AG04450 (cell line): ENCODE measurements at places on chromosomes 4 and X. TPM values are rescaled to one million over a fixed set of nuclear protein-coding genes. Genes with fewer than 3 reads are reported as not detected.

GRCh38 chrX:154457491-154458115 is 478 bp upstream of the PLXNA3 start:
- no peak for DNase-seq

DNA sequence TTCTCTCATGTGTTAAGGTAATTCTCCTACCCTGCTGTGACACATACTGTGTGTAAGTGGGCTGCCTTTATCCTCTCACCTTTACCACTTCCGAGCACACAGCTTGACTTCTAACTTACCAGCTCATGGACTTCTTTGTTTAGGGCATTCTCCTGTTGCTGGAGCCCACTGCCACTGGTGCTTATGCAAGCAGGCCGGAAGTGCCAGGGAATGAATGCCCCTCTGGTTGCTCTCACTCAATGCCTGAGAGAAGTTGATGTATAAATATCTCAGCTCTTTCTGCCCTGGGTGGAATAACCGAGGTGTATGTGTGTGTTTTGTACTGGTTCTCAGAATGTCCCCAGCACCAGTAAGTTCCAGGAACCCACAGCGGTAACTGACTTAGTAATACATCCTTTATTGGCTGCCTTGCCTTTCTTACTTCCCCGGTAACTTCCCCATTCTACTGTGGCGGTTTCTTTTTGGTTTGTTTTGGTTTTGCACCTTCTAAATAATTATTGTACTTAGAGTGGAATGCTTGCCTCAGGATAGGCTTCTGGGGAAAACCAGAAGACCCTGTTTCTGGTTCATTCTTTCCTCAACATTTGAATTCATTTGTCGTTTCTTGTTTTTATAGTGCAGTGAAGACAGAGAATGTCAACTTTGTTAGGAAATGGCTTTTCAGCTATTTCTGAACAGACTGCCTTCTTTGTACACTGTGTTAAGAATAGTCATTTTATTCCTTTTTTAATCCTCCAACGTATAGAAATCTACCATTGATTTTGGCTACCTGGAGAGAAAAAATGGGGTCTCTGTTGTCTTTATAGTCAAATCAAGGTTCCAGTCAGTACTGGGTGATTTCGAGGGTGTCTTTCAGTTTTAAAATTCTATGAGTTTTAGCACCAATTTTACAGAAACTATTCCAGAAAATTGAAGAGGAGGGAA is 45.4 kb downstream of the CXorf58 start:
- no peak for DNase-seq

Gene XAGE5
- not detected in 2 replicates for polyA plus RNA-seq

DNA sequence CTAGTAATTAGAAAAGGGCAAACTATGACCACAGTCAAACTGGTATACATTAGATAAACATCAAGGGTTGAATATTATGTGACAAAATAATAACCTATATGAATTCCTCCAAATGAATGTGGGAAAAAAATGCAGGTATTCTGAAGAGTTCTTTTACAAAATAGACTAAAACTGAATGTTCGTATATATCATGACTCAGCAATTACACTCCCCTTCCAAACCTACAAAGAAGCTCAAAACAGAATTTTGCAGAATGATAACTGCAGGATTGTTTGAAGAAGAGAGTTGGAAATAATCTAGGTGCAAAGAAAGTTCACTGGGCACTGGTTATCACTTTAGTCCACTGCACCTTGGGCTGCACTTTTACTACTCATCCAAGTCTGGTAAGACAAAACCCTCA is 134.1 kb downstream of the GABRG1 start:
- no peak for DNase-seq

Gene TMEM185A
- 20.2 and 21.4 TPM in 2 replicates for polyA plus RNA-seq

GRCh38 chr4:111433441-111433840 is 711.8 kb upstream of the FAM241A start:
- DNase-seq = no peak

GRCh38 chr4:153002110-153002509 is 66.0 kb downstream of the FHDC1 start:
- no peak for DNase-seq

- no peak for DNase-seq
These were observed 142.1 kb upstream of the USP9X start for GRCh38 chrX:40943093-40943641.

- no peak for DNase-seq
These were observed 295.8 kb downstream of the GBA3 start for GRCh38 chr4:22988526-22988925.

Gene MTMR8
- polyA plus RNA-seq = not detected in 2 replicates
